ENCODE measurements at places on chromosomes 1 and 21. TPM values are rescaled to one million over a fixed set of nuclear protein-coding genes. Genes with fewer than 3 reads are reported as not detected.

Gene SPRR3
- not detected for total RNA-seq

Gene TGFB2
- total RNA-seq = 25.7 TPM

Gene NBPF9
- total RNA-seq = 12.8 TPM

Gene LY9
- total RNA-seq = 0.06 TPM

Gene FAM110D
- 0.03 TPM for total RNA-seq

Gene VAV3
- 1.5 TPM for total RNA-seq

Gene ACTN2
- total RNA-seq = 0.14 TPM

Gene C1QTNF12
- 2.0 TPM for total RNA-seq

Gene TMCC2
- total RNA-seq = 2.6 TPM

Gene SPRR4
- total RNA-seq = not detected

Gene AMPD1
- not detected for total RNA-seq

Gene WDR77
- total RNA-seq = 52.5 TPM

Gene CASQ1
- total RNA-seq = not detected

Gene PRRX1
- total RNA-seq = not detected

Gene C1orf87
- not detected for total RNA-seq

Gene TMEM82
- not detected for total RNA-seq

Gene OSCP1
- 5.8 TPM for total RNA-seq

Gene ST6GALNAC3
- 0.47 TPM for total RNA-seq

Gene BSND
- not detected for total RNA-seq

Gene LCE1B
- not detected for total RNA-seq

Gene NTMT2
- total RNA-seq = not detected

Gene TTLL7
- 3.9 TPM for total RNA-seq

Gene SV2A
- total RNA-seq = 0.09 TPM

Gene SERBP1
- 198 TPM for total RNA-seq

Gene SLAMF6
- total RNA-seq = not detected

Gene HCRTR1
- 0.04 TPM for total RNA-seq

Gene CHI3L2
- 0.36 TPM for total RNA-seq

Gene BGLAP
- 0.46 TPM for total RNA-seq

Gene DCDC2B
- not detected for total RNA-seq

Gene CSF3R
- total RNA-seq = not detected

Gene LRP8
- total RNA-seq = 38.0 TPM

Gene TTC39A
- total RNA-seq = 0.98 TPM

Gene CLDN17
- not detected for total RNA-seq

Gene NEK7
- 12.7 TPM for total RNA-seq

Gene SERPINC1
- total RNA-seq = 0.06 TPM

Gene TMEM79
- total RNA-seq = 6.8 TPM

Gene CAMK2N1
- 36.9 TPM for total RNA-seq

Gene KRTAP13-2
- not detected for total RNA-seq

Gene RGS16
- total RNA-seq = 0.25 TPM

Gene KRTAP19-3
- not detected for total RNA-seq

Gene ATP6V1G3
- not detected for total RNA-seq

Gene IL19
- total RNA-seq = not detected

Gene KRTAP12-4
- total RNA-seq = not detected

Gene PLEKHG5
- total RNA-seq = 2.4 TPM
